CD4-positive, alpha-beta memory T cell (primary cell): ENCODE measurements at places on chromosomes 7 and 10. TPM values are rescaled to one million over a fixed set of nuclear protein-coding genes. Genes with fewer than 3 reads are reported as not detected.

ATG9B gene
- total RNA-seq, result 29.3 TPM

MACROH2A2 gene
- 5.5 TPM for total RNA-seq

GCC1 gene
- total RNA-seq, result 29.1 TPM

HOXA4 gene
- total RNA-seq, result not detected

GDF2 gene
- total RNA-seq, result not detected

FIGNL1 gene
- 16.2 TPM for total RNA-seq

COL17A1 gene
- total RNA-seq, result not detected

SLC26A3 gene
- total RNA-seq, result not detected

CFAP58 gene
- total RNA-seq, result not detected

GNGT1 gene
- total RNA-seq, result not detected

SFRP4 gene
- total RNA-seq, result not detected

LRIT1 gene
- total RNA-seq, result not detected

BHLHA15 gene
- total RNA-seq, result not detected

ADCYAP1R1 gene
- total RNA-seq, result not detected

SUFU gene
- 20.5 TPM for total RNA-seq

KIF5B gene
- total RNA-seq, result 55.6 TPM

ACSM6 gene
- not detected for total RNA-seq

VSIR gene
- total RNA-seq, result 98.4 TPM

CRPPA gene
- 1.1 TPM for total RNA-seq

SYT15B gene
- total RNA-seq, result 0.38 TPM

BMPER gene
- total RNA-seq, result not detected

ATP6V0A4 gene
- not detected for total RNA-seq

KAZALD1 gene
- not detected for total RNA-seq

ANKIB1 gene
- total RNA-seq, result 77.7 TPM

NAT16 gene
- not detected for total RNA-seq

GJD4 gene
- 0.20 TPM for total RNA-seq

URGCP gene
- total RNA-seq, result 36.1 TPM

WIPF3 gene
- not detected for total RNA-seq

INA gene
- total RNA-seq, result not detected

ARMC3 gene
- total RNA-seq, result not detected

ATXN7L1 gene
- 62.2 TPM for total RNA-seq

PNLIP gene
- not detected for total RNA-seq

PSPH gene
- total RNA-seq, result 8.0 TPM

FRMPD2 gene
- not detected for total RNA-seq

VAX1 gene
- not detected for total RNA-seq

SPDYE18 gene
- 2.8 TPM for total RNA-seq

MUC12 gene
- not detected for total RNA-seq

SKAP2 gene
- total RNA-seq, result 6.8 TPM

SPDYE2 gene
- total RNA-seq, result 0.20 TPM

MIOS gene
- 22.9 TPM for total RNA-seq

HOXA6 gene
- total RNA-seq, result not detected

UTF1 gene
- not detected for total RNA-seq

BLNK gene
- total RNA-seq, result not detected

AOC1 gene
- not detected for total RNA-seq

KDM7A gene
- 45.9 TPM for total RNA-seq

CPN1 gene
- total RNA-seq, result not detected

TEX36 gene
- not detected for total RNA-seq

GPRIN2 gene
- not detected for total RNA-seq

NOS3 gene
- total RNA-seq, result 4.6 TPM

STEAP2 gene
- not detected for total RNA-seq

HKDC1 gene
- 3.5 TPM for total RNA-seq

TIMM23B gene
- total RNA-seq, result 19.6 TPM

PRSS37 gene
- not detected for total RNA-seq

CH25H gene
- not detected for total RNA-seq

CTAGE4 gene
- total RNA-seq, result 5.0 TPM
